ENCODE measurements at places on chromosomes 16 and 17. TPM values are rescaled to one million over a fixed set of nuclear protein-coding genes. Genes with fewer than 3 reads are reported as not detected.

- H3K36me3 ChIP-seq, result peaks cover 59% of the 10 kb centered on the region
- no peak for DNase-seq
- no peak overlapping the region for H3K4me3 ChIP-seq
- no peak overlapping the region for H3K27ac ChIP-seq
- peaks cover 28% of the 10 kb centered on the region for H3K4me1 ChIP-seq
- no peaks in the 10 kb centered on the region for H3K27me3 ChIP-seq
These were observed 21.2 kb downstream of the CLEC16A start for GRCh38 chr16:10965440-10966061.

DNA sequence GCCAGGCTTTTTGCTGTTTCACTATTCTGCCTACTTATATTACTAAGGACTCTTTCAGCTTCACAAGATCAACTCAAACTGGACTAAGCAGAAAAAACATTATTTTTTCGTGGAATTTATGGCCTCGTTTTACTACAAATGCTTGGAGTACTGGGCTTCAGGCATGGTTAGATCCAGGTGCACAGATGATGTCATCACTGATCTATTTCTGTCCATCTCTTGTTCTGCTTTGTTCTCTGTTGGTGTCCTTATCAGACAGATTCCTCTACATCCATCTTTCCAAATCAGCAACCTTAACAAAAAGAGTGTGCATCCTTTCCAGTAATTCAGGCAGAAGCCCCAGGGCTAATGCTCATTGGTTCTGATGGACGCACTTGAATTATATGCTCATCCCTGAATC is 109.9 kb upstream of the DNAH9 start:
- H3K27ac ChIP-seq, result no peak overlapping the region
- DNase-seq, result no peak
- H3K36me3 ChIP-seq, result no peaks in the 10 kb centered on the region
- no peak overlapping the region for H3K4me3 ChIP-seq
- H3K27me3 ChIP-seq, result no peaks in the 10 kb centered on the region

DNA sequence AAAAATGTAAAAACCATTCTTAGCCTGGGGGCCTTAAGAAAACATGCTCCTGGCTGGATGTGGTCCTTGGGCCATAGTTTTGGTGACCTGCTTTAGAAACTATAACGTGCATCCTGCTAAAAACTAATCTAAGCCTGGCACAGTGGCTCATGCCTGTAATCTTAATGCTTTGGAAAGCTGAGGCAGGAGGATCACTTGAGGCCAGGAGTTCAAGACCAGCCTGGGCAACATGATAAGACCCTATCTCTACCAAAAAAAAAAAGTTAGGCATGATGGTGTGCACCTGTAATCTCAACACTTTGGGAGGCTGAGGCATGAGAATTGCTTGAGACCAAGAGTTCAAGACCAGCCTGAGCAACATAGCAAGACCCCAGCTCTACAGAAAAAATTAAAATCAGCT is 183.8 kb upstream of the CHMP6 start:
- no peak overlapping the region for H3K4me3 ChIP-seq
- peaks cover 10% of the 10 kb centered on the region for H3K36me3 ChIP-seq
- H3K4me1 ChIP-seq, result peaks cover 19% of the 10 kb centered on the region
- H3K27me3 ChIP-seq, result no peaks in the 10 kb centered on the region
- H3K27ac ChIP-seq, result no peak overlapping the region

GRCh38 chr17:77501101-77501566 is 360.4 kb downstream of the SEC14L1 start:
- H3K4me1 ChIP-seq, result peaks cover 2% of the 10 kb centered on the region
- no peak overlapping the region for H3K27ac ChIP-seq
- H3K4me3 ChIP-seq, result no peak overlapping the region

DNA sequence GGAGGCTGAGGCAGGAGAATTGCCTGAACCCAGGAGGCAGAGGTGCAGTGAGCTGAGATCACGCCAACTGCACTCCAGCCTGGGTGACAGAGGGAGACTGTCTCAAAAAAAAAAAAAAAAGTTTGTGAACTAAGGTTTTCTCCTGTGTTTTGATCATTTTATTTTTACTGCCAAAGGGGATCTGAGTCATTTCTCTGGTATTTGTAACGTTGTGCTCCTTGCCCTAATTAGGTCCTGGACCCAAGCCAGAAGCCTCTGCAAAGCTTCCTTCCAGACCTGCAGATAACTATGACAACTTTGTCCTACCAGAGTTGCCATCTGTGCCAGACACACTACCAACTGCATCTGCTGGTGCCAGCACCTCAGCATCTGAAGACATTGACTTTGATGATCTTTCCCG is 32.1 kb downstream of the IST1 start:
- peaks cover 88% of the 10 kb centered on the region for H3K36me3 ChIP-seq
- no peak overlapping the region for H3K4me3 ChIP-seq

WSCD1 gene
- not detected for total RNA-seq

DNAH2 gene
- total RNA-seq, result not detected

COPZ2 gene
- total RNA-seq, result 0.88 TPM

Data from CD4-positive, alpha-beta T cell (primary cell).